ENCODE measurements at places on chromosomes 11 and 22.
A peak's percentile ranks its signal among the peaks of the same experiment; 100 is the strongest.

GRCh38 chr22:17941471-17942406 lies 82.6 kb downstream of the MICAL3 start:
- no peak for DNase-seq

- no peak for DNase-seq
Measured at GRCh38 chr11:47418454-47419259, 7.6 kb downstream of the PSMC3 start.

- no peak for DNase-seq
Measured at GRCh38 chr22:21907638-21908522, 40.4 kb upstream of the MAPK1 start.

- DNase-seq, result no peak
Measured at GRCh38 chr11:92751594-92751993, 217.9 kb upstream of the MTNR1B start.

DNA sequence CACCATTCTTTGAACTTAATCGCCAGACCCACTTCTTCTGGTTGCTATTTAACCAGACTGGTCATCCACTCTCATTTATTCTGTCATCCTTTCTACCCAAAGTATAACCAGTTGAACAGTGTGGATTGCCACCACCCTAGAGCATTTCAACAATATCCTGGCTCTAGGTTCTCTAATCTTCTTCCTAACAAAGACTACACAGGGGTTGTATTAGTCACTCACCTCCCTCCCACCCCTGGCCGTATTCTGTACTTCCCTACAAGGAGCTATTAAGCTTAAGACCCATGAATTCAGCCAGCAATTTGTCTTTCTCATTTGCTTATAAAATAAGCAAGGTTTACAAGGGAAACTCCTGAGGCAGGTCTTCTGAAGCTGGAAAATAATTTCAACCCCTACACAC lies 46.9 kb upstream of the CEP126 start:
- no peak for DNase-seq

GRCh38 chr11:65810046-65810868 lies 23.4 kb downstream of the OVOL1 start:
- no peak for DNase-seq

DNA sequence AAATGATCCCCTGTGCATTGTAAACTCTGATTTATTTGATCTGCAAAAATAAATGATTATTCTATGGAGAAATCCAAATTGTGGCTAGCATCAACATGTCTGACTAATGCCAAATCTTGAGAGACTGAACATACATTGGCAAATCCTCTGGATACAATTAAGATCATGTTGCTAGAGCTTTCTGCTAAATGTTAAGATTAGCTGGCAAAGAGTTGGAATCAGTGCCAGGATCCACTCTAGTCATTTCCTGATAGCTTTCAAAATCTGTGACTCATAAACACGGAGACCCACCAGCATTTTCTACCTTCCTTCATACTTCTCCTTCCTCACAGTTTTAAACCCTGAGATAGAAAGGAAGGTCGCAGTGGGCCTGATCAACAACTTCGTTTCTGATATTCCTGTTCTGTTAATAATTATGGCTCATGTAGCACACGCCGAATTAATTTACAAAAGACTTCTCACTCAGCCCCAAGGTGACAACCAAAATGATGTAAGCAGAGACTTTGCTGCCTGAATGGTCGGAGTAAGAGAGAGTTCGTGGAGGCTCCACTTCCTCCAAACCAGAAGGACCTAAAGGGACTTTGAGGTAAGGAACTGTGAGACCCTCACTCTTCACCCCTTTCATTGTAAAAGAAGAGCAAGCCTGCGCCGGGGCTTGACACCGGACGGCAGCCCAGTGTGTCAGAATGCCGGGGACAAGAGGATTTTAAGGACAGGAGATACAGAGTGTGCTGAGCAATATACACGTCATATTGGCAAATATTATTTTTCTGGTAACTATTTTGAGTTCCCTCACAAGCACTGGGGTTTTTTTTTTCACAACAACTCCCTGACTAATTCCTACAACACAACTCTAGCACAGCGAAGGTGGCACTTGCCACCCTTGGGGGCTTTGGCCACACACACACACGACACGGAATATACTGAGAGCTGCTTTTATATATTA lies 42.0 kb downstream of the SERPINH1 start:
- DNase-seq, result no peak

DNA sequence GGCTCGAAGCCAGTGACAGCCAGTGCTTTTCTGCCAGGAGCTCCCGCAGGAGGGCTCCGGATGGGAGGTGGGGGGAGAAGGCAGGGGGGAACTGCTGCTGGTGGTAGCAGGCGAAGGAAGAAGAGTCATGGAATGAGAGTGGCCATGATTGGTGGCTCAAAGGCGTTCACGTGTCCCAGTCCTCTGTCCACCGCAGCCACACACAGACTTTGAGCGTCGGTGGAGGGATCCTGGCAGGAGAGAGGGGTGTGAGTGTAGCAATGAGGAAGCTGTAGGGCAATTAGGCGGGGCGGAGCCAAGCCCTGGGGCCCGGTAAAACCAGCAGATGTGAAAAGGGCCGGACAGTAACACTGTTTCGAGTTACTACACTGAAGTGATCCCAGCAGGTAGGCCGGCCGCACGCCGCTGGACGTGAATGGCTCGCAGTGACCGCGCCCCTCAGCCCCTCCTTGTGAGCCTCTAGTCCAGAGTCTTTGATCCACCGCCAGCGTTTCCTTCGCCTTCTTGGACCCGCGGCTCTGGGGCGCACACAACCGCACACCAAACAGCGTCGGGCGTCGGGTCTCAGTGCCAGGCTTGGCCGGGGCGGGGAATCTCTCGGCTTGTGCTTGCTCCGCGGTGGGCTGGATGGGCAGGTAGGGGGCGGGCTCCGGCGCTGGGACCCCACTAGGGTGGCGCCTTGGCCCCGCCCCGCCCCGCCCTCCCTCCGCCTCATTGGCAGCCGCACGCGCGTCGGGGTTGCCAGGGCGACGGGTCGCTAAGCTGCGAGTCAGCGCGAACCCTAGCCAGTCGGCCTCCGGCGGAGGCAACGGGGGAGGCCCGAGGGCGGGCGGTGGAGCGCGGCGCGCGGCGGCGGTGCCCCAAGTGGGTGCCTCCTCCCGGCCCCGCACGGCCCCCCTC lies at the start of gene LRRC10B:
Gene LRRC10B (plus strand): TSS at position 788 of the 900 bp plus-strand sequence. CDS start 250 bp downstream, outside the sequence.
- DNase-seq, result peak; percentile 32

DNA sequence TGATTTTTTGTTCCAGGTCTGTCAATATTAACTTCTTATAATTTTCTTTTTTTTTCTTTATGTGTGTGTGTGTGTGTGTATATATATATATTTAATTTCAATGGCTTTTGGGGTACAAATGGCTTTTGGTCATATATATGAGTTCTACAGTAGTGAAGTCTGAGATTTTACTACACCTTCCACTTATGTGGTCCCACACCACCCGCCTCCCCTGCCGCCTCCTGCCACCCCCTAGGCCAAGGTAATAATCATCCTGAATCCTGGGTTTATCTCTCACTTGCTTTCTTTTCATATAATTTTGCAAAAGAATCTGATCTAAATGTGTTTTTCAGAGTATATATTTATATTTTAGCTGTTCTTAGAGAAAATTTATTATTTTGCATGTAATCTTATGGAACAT lies 11.1 kb downstream of the NEAT1 start:
- no peak for DNase-seq

- DNase-seq, result no peak
Measured at GRCh38 chr22:44192098-44192815, 11.5 kb downstream of the PARVG start.

Data from stimulated activated CD4-positive, alpha-beta T cell treated with anti-CD3 and anti-CD28 coated beads, Interleukin-4, amount 100 ng/mL, for 4 hours (primary cell).